ENCODE measurements at places on chromosomes 5 and 9.
A peak's percentile ranks its signal among the peaks of the same experiment; 100 is the strongest.

GRCh38 chr5:36359267-36359666 is 57.6 kb upstream of the RANBP3L start:
- DNase-seq: no peak

GRCh38 chr5:39440958-39441624 is 16.3 kb upstream of the DAB2 start:
- no peak for DNase-seq

DNA sequence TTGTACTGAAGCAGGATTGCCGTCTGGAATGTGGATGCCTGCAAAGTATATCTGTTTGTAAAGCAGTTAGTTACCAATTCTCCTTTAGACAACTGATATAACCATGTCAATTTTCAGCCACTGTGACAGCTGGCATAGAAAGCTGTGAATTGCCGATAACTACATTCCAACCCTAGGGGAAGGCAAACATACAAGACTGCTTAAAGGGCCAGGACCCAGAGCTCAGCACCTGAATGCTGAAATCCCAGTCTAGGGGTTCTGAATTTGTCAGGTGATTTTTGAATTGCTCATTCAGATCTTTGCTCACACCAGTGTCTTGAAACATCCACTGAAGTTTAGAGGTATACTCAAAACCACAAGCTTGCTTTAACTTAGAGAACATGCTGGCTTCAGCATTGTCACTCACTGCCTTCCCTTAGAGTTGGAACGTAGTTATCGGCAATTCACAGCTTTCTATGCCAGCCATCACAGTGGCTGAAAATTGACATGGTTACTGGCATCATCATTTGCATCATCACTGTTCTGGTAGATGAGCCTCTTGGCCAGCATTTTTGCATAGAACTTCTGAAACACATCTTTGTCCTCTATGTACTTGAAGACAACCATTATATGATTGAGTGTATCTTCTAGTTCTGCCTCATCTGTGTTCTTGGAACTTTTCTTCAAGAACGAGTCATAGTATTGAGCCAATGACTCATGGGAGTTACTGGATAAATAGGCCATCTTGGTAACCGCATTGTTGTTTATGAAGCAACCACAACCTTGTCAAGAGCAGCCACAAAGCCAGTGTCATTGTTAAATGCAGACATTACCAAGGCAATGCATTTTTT is 82.1 kb downstream of the CCDC192 start:
- DNase-seq: peak; percentile 60

DNA sequence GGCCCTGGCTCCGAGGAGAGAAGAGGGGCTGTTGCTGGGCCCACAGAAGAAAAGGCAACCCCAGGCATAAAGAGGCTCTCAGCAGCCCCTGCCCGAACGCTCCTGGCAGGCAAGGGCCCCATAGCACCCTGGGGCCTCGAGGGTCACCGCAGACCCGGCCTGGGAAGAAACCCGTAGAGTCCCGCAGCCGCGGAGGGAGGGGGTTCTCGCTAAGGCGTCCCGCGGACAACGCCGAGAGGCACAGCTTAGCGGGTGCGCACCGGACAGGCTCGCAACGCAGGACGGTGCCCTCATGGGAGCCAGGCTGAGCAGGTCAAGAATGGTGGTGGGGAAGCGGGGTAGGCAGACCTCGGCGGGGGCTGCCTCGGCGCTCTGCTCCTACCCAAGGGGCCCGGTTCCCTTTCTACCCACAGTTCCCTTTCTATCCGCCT is 6.7 kb downstream of the PITX1 start:
- no peak for DNase-seq

GRCh38 chr5:5078009-5078897 is 61.9 kb upstream of the ADAMTS16 start:
- no peak for DNase-seq

DNA sequence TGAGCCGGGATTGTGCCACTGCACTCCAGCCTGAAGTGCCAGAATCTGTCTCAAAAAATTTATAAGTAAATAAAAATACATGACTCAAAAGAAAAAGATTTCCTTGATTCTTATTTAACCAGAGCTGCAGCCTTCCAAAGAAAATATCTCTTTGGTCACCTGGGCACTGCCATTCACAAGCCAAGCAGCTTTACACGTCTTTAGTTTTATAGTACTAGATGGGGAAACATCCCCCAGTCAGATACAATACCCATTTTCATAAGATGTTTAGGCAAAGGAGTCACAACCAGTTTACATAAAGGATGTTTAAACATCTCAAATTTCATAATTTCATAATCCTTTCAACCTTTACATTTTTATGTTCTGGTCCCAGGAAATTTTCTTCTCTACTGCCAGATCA is 13.7 kb upstream of the OXCT1 start:
- DNase-seq: no peak

DNA sequence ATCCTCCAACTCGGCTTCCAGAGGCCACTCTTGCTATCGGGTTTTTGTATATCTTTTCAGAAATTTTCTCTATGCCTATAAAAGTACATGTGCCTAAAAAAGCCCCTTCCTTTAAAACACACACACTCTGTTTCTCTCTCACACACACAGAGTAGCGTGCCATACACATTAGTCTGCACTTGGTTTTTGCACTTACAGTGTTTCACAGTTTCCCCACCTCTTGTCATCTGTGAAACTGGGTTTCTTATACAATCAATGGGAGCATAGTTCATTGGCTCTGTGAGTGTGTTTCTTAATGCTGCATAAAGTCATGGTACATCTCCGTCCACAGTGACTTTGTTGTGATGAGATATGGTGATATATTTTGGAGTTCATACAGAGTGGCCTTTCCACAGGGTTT is 664 bp upstream of the IGFBPL1 start:
- DNase-seq: no peak

GRCh38 chr5:138402640-138403039 is 36.2 kb upstream of the REEP2 start:
- no peak for DNase-seq

DNA sequence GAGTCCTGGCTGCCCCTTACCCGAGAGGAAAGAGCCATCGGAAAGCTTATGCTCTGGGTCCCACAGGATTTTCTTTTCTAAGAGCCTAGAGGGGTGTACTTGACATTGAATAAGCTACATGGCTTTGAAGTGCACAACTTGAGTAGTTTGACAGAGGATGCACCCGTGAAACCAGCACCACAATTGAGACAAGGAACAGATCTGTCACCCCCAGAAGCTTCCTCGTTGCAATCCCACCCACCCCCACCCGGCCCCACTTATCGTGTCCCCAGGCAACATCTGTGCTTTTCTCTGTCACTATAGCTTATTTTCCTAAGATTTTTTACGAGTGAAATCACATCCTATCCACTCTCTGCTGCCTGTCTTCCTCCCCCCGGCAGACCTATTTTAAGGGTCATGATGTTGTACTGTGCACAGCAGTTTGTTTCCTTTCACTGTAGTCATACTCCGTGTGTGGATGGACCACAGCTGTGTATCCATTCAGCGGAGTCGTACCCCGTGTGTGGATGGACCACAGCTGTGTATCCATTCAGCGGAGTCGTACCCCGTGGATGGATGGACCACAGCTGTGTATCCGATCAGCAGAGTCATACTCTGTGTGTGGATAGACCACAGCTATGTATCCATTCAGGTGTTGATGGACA is 8.8 kb upstream of the FCN2 start:
- DNase-seq: no peak

DNA sequence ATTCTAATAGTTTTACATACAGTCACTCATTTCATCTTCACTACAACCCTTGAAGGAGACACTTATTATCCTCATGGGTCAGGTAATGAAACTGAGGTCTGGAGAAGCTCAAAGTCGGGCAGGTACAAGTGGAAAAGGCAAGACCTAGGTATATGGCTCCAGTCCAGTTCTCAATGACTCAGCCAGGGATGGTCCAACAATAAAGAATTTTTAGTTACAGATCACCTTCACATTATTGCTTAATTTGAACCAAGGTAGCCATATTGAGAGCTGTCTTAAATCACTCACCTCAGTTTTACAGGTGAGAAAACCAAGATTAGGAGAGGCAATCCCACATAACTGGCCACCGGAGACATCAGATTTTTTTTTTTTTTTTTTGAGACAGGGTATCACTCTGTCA is 55.4 kb downstream of the PTPN3 start:
- DNase-seq: no peak

DNA sequence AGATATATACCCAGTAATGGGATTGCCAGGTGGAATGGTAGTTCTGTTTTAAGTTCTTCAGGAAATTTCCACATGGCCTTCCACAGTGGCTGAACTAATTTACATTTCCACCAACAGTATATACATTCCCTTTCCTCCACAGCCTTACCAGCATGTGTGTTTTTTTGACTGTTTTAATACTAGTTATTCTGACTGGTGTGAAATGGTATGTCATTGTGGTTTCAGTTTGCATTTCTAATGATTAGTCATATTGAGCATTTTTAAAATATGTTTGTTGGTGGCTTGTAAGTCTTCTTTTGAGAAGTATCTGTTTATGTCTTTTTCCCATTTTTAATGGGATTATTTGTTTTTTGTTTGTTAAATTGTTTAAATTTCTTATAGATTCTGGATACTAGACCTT is 208.9 kb downstream of the CFAP90 start:
- DNase-seq: no peak

GRCh38 chr9:125601961-125602360 is 105.0 kb downstream of the MAPKAP1 start:
- no peak for DNase-seq
